ENCODE measurements at places on chromosomes 3 and 15.

DNA sequence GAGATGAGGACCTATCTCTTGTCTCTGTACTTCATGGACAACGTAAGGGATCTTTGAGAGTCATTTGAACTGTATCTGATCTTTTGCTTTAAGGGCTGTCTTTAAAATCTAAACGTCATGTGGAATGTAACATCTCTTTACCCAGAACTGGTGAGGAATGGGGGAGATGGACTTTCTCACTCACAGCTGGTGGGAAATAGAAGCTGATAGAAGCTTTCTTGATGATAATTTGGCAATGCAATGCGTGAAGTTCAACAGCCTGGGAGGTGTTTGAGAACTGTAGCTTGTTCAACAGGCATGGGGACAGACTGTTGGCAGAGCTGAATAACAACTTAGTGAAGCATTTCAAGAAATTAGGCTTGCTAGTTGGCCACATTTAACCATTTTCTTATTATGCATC is 21.5 kb upstream of the RORA start:
- DNase-seq = no peak

GRCh38 chr15:63544258-63545026 is 40.0 kb downstream of the USP3 start:
- no peak for DNase-seq

DNA sequence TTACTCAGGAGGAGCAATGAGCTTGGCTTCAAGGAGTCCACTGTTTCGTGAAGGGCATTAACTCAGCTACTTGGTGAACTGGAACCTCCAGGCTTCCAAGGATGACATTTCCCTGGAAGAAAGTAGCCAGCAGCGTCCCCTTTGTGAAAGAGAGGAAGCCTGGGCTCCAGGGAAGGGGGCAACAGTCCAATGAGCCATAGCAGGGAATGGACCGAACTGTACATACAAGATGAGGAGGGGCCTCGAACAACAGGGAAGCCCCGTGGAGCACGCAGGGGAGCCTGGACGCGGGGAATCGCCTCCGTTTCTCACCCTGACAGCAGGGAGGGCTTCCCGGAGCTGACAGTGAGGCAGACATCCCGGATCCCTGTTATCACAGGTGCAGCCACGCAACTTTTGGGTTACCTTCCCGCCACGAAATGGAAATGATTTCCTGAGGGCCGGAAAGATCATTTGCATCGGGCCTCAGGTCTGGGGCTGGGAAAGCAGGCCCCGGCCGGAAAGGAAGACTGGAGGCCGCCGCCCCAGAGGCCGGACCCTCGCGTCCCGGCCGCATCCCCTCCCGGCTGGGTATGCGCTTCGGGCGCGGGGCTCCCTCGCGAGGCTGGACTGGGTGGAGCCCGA is 475 bp upstream of the SPINT1 start:
- DNase-seq = no peak

DNA sequence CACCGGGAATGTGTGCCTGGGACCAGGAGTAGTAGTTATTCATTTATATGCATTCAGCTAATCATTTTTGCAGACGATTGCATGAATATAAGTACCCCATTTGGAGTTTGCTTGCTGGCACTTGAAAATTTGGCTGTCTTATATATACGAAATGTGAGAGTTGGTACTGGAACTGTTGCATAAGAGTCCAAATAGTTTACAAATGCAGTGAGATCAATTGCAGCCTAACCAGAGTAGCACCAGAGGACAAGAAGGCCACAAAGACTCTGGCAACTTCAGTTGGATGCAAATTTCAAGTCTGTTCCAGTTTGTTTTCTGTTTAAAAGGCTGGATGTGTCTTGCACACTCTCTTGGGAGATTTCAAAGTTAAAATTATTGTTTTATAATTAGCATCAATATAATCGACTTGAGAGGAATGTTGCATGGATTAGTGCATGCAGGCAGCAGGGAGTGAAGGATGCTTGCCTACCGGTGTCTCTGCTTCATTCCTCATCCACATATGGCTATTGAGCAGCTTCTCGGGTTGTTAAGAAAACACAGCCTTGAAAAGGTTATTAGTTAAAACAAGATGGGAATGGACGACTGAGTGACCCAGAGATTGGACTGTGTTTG is 213.0 kb downstream of the PTPRG start:
- DNase-seq = no peak

- DNase-seq = no peak
Measured at GRCh38 chr3:184368586-184369183, 7.2 kb downstream of the POLR2H start.

DNA sequence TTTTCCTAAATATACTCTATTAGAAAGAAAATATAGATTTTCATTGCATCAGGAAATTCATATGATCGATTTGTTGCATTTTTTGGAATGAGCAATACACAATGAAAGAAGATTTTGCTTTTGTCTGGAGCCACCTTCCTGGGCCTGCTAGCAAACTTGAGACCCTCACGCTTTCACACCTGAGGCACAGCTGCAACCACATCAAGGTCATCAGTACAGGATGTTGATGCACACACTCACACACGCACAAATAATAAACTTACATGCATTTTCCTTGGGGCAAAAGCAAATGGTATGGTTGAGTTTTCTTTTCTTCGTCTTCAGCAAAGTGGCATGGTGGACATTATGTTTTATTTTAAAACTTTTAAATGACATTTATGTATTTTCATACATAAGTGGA is 64.8 kb upstream of the SATB1 start:
- DNase-seq = no peak

GRCh38 chr3:38085943-38086324 is 46.9 kb downstream of the DLEC1 start:
- DNase-seq = no peak

DNA sequence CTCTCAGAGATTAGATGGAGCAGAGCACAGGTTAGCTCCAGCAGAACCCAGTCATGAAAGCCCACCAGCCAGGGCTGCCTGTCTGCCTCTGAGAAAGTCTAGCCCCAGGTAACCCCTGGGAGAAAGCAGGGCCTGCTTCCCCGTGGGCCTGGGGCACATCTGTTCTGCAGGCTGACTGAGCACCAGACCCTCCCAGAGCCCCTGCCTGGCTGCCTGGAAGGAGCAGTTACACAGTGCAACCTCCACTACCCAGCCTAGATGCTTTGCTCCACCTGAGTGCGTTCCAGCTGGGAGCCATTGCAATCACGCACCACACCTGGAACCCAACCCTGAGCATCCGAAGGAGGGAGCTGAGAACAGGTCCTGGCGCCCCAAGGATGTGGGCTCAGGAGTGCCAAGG is 24.7 kb upstream of the OR5K4 start:
- DNase-seq = no peak

DNA sequence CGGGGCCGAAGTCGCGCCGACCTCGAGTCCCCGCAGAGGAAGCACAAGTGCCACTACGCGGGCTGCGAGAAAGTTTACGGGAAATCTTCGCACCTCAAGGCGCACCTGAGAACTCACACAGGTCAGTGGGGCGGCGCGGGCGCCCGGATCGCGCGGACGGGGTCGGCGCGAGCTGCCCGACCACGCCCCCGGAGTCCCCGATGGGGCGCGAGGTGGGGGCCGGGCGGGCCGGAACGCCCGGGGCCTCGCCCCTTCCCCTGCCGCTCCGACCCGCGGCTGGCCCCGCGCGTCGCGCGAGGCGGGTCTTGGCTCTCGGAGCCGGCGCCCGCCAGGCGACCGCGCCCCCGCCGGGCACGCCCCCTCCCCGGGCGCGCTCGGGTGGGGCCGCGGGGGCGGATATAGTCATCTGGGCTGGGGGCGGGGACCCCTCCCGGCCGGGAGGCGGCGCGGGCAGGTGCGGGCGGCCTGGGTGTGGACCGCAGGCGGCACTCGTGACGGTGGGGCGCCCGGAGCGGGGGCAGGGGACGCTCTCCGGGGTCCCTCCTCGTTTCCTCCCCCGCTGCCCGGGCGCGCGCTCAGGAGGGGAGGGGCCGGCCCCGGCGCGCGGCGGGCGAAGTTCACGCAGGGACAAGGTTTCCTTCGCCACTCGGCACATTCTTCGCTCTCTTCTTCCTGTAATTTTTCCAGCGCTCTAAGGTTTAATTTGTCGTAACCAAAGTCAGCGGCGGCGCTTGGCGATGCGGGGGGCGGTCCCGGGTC is 1.2 kb downstream of the KLF13 start:
- peak; percentile 86 for DNase-seq

DNA sequence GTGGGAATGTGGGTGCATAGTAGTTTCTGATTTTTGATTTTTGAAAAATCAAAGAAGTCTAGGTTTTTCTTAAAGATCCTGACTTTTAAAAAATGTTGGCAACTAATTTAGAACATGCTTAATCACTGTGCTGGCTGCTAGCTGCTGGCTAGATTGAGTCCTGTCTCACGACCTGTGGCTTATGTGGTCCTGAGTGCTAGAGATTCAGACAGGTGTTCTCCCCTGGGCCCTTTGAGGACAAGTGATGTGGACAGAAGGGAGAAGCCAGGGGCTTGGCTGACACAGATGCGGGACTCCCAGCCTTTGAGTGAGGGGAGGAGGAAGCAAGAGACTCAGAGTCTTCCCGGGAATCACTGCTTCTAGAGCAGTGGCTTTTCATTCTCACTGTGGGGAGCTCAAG is 47.5 kb downstream of the CORO2B start:
- no peak for DNase-seq

- no peak for DNase-seq
Measured at GRCh38 chr15:55739641-55740040, 3.3 kb downstream of the PRTG start.

DNA sequence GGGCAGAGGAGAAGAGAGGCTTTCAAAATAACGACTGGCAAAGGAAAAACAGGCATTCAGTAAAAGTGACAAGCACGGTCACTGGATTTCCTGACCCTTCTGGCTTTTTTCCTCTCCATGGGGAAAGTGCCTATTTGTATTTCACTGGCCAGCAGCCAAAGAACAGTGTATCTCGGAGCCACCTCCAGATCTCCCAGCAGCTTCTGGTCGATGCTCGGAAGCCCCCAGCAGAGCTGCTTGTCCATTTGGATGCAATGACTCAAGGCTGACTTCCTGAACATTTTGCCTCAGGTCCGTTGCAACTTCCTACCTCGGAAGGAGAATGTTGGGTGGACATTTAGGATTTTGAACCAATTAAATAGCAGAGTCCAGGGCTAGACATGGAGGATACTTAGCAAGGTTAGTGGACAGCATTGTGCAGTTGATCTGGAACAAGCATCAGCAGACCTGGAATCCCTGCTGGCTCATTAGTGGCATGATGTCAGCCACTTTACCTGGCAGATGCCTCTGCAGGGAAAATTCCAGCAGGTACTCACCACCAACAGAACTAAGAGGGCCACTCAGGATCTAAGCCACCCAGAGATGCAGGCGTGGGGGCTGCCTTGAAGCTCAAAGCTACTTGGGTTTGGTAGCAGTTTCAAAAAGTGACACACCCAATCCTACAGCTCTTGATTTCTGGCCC is 1.1 kb downstream of the FAM107A start:
- no peak for DNase-seq

- DNase-seq = no peak
Measured at GRCh38 chr3:190077395-190078045, 43.2 kb downstream of the P3H2 start.

DNA sequence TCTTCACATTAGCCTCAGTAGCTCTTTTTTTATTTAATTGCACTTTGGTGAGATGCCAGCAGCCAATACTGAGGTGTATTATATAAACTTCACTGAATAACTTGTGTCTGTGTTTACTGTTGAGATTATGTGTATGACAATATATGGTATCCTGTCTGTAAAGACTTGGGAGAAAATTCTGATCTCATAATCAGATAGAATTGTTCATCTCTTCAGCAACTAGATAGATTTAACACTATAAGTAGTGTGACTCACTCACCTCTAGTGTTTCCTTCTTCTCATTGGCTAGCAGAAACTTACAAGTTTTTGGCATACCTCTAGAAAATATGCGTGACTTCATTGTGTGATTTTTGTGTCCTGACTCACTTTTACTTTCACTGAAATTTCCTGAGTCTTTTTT is 67.6 kb upstream of the TGFBR2 start:
- DNase-seq = no peak

GRCh38 chr3:134600685-134601463 is 49.9 kb downstream of the KY start:
- DNase-seq = peak; percentile 41

GRCh38 chr3:144586382-144586781 is 614.8 kb downstream of the DIPK2A start:
- DNase-seq = no peak

DNA sequence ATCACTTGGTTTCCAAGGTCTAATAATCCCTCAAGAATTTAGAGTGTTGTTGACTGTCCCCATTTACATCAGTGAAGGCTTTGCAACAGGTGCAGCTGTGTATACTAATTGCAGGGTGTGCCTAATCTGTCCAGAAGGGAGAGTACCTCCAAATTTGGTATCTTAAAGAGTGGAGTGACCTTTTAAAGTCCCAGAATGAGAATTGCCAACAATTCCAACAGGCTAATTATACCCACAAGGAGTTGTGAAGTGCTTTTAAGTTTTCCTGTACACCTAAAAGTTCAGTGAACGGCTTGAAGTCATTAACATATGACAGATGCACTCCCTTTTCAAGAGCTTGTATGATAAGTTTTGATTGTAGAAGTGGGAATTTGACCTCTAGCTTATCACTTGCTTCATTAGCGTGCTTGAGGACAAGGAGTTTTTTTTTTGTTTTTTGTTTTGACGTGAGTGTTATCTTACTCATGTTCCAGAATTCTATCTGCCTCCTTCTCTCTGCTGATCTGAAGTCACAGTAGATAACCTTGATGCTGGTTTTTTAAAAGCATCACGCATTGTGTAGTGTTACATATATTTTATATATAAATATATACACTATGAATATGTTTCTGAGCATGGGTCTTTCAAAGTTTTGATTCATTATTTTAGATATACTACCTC is 26.3 kb downstream of the CDIN1 start:
- DNase-seq = no peak

DNA sequence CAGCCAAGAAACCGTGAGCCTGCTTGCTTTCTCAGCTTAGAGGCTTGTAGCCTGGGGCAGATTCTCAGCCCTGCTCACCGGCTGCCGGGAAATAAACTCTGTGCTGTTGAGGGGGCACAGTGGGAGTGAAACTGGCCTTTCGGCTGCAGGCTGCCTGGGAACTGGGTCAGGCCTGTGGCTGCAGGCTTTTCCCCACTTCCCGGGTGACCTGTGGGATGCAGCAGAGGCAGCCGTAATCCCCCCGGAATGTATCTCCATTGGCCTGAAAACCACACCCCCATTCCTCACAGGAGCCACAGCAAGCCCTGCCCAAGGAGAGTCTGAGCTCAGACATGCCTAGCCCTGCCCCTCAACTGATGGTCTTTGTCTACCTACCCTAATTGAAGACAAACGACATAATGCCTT is 110.9 kb downstream of the STXBP5L start:
- no peak for DNase-seq

DNA sequence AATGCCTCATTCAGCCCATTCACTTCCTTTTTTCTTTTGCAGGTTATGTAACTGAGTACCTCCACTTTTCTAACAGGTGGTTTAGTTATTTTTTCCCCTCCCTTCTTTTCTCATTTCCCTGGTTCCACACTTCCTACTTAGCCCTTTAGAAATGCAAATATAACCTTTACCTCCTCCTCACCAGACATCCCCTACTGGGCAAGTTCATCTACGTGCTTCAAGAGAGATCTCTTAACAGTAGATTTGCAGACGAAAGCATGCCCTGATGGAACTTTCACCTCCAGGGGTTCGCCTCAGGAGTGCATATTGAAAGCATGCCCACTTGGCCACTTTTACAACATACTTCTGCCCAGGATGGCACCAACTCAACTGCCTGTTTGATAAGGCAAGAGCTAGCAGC is 314.1 kb upstream of the LRRC3B start:
- DNase-seq = no peak

GRCh38 chr15:70558406-70559264 is 204.7 kb downstream of the UACA start:
- DNase-seq = no peak
